ENCODE measurements at places on chromosomes 2 and 18. TPM values are rescaled to one million over a fixed set of nuclear protein-coding genes. Genes with fewer than 3 reads are reported as not detected.

LDLRAD4 gene
- 0.17 TPM for total RNA-seq

KANSL3 gene
- total RNA-seq = 41.0 TPM

APCDD1 gene
- total RNA-seq = 24.8 TPM

SLC23A3 gene
- total RNA-seq = 2.7 TPM

PLCL1 gene
- not detected for total RNA-seq

GREB1L gene
- total RNA-seq = 2.0 TPM

IL36B gene
- not detected for total RNA-seq

RAPGEF4 gene
- total RNA-seq = 3.2 TPM

TMEFF2 gene
- total RNA-seq = not detected

ANKRD30B gene
- not detected for total RNA-seq

IL37 gene
- not detected for total RNA-seq

CREB1 gene
- 42.3 TPM for total RNA-seq

UGP2 gene
- total RNA-seq = 248 TPM

EMX1 gene
- not detected for total RNA-seq

Data from mammary epithelial cell (primary cell).